ENCODE measurements at places on chromosomes 13 and 19.

DNA sequence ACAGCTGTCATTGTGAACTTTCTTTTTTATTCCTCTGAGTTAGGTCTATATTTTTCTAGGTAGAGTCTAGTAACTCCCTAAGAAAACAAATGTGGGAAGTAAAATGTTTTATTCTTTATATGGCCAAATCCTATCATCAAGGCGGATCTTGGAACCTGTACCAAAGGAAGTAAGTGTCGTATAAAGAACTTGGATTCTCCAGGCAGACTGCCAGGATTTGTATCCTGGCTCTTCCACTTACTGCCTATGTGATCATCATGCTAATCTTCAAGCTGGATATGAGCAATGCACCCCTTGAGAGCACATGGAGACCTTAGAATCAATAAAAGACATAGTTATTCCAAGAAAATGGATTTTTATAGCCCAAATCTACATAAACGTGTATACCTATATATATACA, 286.5 kb downstream of the PCDH17 start:
- peak; percentile 31 for DNase-seq

- no peak for DNase-seq
These were observed 199.2 kb downstream of the DLEU7 start for GRCh38 chr13:50644081-50644871.

GRCh38 chr19:39796000-39796498, 17.4 kb downstream of the LEUTX start:
- DNase-seq: no peak

GRCh38 chr19:1324806-1325567, 39.3 kb downstream of the EFNA2 start:
- peak; percentile 79 for DNase-seq

GRCh38 chr13:27001705-27002104, 169.9 kb downstream of the USP12 start:
- DNase-seq: no peak

GRCh38 chr13:108070925-108071324, 144.4 kb downstream of the LIG4 start:
- no peak for DNase-seq

GRCh38 chr13:97448503-97449251, 14.7 kb downstream of the RAP2A start:
- peak; percentile 13 for DNase-seq

DNA sequence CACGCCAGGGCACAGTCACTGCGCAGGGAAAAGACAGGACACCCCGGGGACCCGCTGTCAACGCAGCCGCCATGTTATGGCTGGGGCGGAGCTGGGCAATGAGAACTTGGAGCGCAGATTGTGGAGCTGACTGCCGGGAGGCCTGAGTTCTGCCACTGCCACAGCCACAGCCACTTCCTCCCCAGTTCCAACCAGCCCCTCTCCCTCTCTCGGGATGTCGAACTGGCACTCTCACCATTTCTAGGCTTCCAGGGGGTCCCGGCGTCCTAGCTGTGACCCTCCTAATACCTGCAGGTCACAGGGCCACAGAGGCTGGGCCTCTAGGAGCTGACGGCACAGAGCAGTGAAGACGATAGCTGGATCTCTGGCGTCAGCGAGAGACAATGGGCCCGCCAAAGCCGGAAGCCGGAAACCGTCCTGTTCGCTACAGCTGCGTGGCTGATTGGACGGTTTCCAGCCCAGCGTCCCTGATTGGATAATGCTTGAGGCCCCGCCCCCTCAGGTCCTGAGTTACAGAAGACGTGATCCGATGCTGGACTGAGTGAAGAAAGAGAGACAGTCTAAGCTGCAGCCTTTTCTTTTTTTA, at the start of gene ZNF506:
Gene ZNF506, minus strand, starts transcription at position 385 of the 586 bp plus-strand sequence. Its CDS starts 147 bp downstream, at position 238.
- DNase-seq: peak; percentile 96

GRCh38 chr19:17214508-17215126, 540 bp upstream of the USE1 start:
- no peak for DNase-seq

DNA sequence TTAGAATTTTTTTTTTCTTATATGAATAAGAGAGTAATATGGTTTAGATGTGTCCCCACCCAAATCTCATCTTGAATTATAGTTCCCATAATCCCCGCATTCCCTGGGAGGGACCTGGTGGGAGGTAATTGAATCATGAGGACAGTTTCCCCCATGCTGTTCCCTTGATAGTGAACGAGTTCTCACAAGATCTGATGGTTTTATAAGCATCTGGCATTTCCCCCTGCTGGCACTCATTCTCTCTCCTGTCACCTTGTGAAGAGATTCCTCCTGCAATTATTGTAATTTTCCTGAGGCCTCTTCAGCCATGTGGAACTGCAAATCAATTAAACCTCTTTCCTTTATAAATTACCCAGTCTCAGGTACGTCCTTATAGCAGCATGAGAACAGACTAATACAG, 205.7 kb downstream of the MYO16 start:
- DNase-seq: no peak

- DNase-seq: peak; percentile 69
These were observed 69.4 kb downstream of the PSPC1 start for GRCh38 chr13:19713186-19713965.

GRCh38 chr13:45333977-45334922, 6.7 kb downstream of the TPT1 start:
- peak; percentile 55 for DNase-seq

- no peak for DNase-seq
These were observed at the start of gene LRRC25 for GRCh38 chr19:18397242-18398202. Gene LRRC25 (minus strand): TSS chr19:18397622. CDS start chr19:18396963, 659 bp downstream.

DNA sequence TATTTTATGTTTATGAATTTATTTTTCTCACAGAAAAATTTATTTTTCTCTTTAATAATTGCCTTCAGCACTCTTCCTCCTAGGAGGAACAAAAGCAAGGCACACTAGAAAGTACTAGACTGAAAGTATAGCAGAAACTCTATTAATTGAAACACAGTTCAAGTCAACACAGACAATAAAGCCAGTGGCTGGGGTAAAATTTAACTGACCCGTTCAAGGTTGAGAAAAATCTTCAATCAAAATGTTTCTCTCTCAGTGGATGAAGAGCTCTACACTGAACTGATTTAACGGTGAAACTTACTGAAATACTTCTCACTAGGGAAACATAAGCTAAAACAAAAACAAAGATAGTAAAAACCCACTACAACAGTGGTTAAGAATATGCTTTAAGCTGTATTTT, 230.1 kb upstream of the MIR17HG start:
- no peak for DNase-seq

GRCh38 chr13:90594681-90595080, 752.8 kb upstream of the MIR17HG start:
- peak; percentile 59 for DNase-seq

DNA sequence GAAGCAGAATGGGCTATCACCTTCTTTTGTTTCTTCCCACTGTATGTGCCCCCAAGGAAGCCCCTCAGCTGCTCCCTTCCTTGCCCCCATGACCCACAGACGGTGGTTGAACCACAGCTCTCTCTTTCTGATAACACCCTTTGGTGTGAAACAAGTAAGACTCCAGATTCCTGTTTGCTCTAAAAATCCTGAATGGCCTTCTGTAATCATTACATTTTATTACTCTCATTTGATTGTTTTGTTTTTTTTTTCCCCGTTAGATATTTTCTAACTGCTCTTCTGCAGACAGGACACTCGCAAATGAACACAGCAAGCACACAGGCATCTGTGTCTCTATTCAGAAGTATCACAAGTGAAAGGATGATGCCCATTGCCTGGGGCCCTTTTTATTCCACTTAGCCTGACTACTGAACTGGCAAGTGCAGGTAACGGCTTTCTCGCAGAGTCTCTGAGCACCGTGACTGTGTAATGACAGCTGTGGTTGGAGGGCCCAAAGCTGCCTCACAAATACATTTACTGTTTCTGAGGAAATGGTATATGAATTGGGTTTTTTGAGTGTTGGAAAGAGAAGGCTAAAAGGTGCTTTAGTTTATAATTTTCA, 59.3 kb downstream of the OXGR1 start:
- DNase-seq: no peak

DNA sequence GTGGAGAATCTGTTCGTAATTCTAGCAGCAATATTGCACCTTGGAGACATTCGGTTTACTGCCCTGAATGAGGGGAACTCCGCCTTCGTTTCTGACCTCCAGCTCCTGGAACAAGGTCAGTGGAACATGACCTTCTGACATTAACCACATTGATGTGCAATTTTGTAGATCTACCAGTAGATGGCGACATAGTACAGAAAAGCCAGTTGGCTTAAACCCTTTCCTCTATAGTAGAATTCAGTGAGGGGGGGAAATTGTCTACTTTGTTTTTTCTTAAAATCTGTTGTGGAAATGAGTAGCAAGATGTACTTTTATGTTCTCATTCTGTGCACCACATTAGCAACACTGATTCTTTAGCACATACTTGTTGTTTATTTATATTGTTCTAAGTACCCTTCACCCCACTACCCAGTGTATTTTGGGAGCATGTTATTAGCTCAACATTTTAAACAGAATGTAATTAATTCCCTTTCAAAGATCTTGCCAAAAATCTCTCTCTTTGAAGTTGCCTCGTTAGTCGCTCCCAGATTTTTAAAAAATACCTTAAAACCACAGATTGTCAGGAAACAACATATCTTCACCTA, 332.2 kb downstream of the MYO16 start:
- peak; percentile 60 for DNase-seq

DNA sequence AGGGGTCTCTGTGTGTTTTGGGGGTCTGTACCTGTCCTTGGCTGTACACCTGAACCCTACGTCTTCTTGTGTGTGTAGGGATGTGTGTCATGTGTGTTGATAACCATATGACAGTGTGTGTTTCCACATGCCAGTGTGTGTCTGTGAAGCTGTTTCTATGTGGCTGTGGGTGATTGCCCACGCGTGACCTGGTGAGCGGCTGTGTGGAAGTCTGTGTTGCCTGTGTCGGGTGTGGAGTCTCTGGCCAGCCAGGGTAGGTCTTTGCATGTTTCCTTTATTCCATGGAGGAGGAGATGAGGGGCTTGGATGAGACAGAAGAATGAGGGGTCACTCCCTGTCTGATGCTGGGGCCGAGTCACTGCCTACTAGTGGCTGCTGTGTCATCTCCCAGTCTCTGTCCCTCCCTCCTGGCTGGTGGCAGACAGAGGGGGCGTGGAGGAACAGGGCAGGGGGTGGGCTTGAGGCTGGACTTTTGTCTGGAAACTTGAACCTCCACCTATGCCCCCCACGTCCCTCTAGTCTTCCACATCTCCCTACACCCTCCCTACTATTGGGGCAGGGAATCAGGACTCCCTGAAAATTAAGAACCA, 2.8 kb upstream of the FOSB start:
- DNase-seq: no peak

DNA sequence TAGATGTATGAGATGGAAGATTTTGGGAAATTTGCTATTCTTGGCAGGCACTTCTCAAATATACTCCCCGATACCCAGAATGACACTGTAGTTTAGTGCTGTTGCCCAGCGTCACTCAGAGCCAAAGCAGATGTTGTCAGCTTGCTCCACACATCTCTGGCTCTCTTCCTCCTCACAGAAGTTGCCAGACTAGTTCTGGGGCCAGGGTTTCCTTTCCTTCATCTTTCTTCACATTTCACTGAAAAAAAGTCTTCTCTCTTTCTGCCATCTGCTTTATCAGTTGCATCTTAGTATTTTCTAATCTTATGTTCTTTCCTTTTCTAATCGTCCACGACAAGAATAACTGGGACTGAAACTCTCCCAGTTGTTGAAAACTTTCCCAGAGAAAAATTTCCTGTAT, 251.4 kb downstream of the RGCC start:
- DNase-seq: no peak

GRCh38 chr19:46366620-46367292, 19.9 kb downstream of the PPP5C start:
- DNase-seq: no peak

- DNase-seq: no peak
These were observed 2.6 kb upstream of the PDE4A start for GRCh38 chr19:10417541-10418234.

- no peak for DNase-seq
These were observed 19.3 kb upstream of the RASA3 start for GRCh38 chr13:114151565-114152284.

DNA sequence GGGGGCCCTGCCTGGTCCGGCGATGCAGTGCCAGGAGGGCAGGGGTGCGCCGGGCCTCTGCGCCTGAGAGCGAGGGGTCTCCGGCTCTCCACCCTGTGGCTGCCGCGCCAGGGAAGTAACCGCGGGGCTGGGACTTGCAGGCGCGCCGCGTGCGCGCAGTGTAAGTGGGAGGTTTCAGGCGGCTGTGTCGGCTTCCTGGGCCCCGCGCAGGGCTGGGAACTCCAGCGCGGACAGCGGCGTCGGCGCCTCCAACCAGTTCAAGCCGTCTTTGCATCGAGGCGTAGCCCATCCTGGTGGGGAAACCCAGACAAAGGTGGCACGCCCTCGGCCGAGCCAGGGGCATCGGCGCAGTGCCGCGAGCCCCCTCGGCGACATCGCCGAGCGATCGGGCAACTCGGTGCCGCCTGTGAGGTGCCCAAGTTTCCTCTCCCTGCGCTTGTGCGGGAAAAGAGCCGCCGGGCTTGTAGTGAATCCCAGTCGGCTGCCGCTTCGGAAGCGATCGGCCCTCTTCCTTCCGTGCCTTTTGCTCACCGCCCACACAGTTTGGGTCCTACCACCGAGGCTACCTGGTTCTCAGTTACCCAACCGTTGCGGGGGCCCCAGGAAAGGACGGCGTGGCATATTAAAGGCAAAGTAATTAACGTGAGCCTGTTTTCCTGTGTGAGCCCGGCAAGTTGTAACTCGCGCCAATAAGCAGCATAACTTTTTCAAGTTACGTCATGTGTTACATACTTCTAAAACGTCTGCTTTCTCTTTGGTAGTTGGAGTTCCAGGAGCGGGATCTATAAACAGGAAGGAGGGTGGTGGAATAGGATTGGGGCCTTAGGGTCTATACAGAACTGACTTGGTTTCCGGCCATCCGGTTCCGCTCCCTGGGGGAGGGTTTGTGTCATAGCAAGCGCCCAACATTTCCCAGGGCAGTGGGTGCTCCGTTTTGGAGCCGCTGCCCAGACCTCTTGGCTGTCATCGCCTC, 1.2 kb downstream of the LRCH1 start:
- DNase-seq: peak; percentile 84

- DNase-seq: peak; percentile 30
These were observed 15.1 kb downstream of the CC2D1A start for GRCh38 chr19:13920940-13921747.

DNA sequence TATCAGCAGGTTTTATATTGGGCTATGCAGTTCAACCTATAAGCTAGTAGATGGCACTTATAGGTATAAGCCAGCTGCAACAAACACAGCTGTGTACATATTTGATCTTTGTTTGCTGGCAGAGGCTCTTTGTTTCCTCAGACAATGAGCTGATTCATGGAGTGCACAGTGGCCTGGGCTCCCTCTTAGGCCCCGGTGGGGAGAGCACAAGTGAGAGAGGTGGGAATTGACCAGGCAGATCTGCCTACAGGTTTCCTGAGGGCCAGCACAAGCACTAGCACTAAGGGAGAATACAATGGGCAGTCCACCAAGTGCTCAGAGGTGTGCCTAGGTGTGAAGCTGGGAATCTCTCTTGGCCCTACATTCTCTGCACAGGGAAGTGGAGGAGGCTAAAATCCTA, 1390.7 kb downstream of the SLITRK5 start:
- DNase-seq: no peak

GRCh38 chr13:49625392-49626079, 2.8 kb upstream of the ARL11 start:
- DNase-seq: no peak

- DNase-seq: no peak
These were observed 137.9 kb downstream of the PCDH20 start for GRCh38 chr13:61277586-61278276.

Measured in fibroblast of upper back skin (primary cell).